Stimulated activated CD8-positive, alpha-beta memory T cell treated with anti-CD3 and anti-CD28 coated beads, Interleukin-15, amount 100 ng/mL, for 1 hour (primary cell): ENCODE measurements at places on chromosomes 6 and 20.
A peak's percentile ranks its signal among the peaks of the same experiment; 100 is the strongest.

DNA sequence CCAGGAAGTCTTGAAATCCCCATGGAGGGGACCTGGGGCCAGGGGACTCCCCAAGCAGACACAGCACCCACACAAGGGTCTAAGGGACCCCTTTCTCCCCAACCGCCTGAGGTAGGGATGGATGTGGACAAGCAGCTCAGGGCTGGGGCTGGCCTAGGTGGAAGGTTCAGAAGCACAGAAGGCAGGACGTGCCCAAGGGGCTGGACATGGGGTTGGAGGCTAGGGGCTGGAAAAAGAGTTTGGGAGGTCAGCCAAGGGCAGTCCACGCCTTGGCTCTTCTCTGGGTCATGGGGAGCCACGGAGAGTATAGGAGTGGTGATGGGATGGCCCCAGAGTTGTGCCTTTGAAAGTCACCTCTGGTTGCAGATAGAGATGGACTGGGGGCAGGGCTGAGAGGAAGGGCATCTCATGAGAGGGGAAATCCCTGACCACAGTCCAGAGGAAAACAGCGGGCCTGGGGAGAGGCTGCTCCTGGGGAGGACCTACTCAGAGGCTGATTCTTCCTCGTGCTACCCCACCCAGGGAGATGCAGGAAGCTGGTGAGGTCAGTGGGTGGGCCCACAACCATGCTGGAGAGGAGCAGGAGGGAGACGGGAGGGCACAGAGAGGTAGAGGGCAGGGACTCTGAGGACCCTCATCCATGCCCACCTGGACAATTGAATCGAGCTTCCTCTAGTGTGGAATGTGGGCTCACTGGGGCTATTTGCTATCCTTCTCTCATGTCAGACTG is 2.5 kb upstream of the HSPA12B start:
- no peak for DNase-seq

- DNase-seq, result no peak
Observed at GRCh38 chr6:127516662-127517273, 2.4 kb downstream of the MTCL3 start.

DNA sequence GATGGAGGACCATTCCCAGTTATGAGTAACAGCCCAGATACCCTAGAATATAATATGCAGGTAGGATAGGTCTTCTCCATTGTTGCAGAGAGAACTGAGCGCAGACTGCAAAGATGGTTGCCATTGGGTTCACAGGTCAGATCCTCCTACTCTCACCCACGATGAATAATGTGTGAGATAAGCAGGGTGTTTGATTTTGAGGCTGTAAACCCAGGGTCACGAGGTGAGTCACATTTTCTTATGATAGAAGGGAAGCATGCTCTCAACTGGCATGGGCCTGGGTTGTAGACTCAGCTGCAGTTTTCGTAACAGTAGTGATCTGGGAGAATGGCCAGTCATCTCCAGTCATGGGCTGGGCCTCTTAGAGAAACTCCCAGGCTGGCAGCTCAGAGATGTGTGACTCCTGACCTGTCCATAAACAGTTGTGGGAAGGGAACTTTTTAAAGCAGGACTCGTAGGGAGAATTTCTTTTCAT is 74.2 kb downstream of the CD164 start:
- peak; percentile 2 for DNase-seq

DNA sequence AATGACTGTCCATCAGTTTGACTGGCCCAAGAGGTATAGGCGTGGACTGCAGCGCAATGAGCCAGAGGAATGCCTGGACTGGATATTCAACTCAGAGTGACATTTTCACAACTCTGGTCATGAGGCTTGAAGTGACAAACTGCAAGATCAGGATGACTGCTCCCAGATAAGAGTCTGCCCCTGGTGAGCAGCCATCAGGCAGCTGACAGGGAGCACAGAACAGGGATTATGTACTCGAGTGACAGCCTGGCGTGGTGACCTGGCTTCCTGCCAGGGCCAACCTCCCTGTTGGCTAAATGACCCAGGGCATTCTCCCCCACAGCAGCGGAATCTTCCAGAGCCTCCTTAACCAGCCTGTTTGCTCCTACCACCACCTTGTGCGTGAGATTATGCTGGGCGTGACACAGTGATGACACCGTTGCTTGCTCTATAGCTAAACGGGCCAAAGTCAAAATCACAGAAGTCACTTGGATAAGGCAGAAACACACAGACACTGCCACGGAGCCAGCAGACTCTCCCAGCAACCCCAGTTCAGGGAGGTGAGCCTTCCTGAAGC is 209.1 kb upstream of the JARID2 start:
- no peak for DNase-seq

DNA sequence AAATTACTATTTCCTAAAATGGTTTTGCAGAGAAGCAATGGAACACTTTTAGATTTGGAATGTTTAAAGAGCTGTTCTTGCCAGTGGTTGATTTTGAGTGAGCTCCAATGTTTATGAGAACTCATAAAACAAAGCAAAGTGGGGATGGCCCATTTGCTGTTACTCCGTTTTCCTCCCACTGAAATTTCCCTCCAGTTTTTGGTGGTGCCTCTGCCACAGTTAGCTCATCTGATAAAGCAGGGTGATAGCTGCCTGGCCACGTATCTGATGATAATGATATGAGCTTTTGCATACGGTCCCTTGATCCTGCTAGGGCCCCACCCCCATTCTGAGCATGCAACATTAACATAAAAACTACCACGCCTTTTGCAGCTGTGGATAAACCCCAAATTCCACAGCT is 10.4 kb downstream of the CD83 start:
- DNase-seq, result no peak

GRCh38 chr6:131792091-131792496 is 15.7 kb upstream of the ENPP1 start:
- DNase-seq, result no peak
